ENCODE measurements at places on chromosomes 4 and X.

DNA sequence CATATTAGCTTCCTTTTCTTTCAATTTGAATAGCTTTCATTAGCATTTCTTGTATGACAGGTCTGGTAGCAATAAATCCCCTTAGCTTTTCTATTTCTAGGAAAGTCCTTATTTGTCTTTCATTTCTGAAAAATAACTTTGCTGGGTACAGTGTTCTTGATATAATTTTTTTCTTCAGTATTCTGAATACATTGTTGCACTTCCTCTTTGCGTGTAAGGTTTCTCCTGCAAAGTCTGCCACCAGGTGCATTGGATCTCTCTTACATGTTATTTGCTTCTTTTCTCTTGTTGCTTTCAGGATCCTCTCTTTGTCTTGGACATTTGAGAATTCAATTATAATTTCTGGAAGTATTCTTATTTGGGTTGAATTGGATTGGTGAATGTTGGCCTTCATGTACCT is 663.7 kb downstream of the GRXCR1 start:
- DNase-seq = no peak

DNA sequence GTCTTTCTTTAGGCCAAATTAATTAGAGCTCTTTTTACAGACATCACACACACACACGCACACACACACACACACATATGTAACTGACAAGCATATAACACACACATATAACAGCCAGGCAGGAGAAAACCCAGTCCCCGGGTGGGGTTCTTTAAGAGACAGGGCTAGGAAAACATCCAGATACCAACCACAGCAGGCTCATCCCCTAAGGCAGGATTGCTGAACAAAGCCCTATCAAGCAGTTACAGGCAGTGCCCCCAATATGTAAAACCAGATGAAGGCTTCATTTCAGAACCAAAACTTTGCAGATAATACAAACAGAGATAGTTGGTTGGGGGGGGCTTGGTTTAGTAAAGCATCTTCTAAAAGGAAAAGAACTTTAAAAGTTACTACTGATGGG is 18.0 kb upstream of the FAM47E start:
- DNase-seq = no peak

DNA sequence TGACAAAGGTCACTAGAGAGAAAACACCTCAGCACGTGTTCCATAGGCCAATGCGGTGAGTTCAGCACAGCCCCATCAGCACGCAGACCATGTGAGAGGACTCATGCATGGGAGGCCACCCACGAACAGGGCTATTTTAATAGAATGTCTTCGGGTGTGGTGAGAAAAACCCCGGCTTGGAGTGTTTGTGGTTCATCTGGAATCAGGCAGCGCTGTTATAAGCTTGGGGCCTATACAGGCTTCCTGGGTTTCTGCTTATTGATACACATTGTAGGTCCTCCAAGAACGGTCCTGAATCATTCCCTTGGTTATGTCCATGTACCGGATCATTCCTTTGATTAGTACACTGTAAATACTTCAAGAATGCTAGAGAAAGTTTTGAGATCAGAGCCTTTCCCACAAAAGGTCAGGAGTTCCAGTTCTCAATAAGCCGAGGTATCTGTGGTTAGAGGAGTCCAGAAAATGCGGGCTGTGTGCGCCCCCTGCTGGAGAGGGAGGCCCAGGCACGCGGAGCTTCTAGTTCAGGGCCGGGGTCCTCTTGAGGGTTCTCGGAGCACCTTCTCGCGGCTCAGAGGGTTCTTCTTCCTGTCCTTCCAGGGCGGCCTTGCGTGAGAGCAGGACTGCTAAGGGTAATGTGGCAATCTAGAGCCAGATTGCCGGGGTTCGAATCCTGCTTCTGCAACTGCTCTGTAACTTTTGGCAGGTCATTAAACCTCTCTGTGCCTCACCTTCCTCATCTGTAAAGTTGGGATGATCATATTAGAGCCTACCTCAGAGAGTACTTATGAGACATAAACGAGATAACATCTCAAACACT is 51.8 kb downstream of the TLR10 start:
- peak; percentile 89 for DNase-seq

- no peak for DNase-seq
Measured at GRCh38 chr4:79917246-79917645, 155.8 kb downstream of the ANTXR2 start.

GRCh38 chrX:111743316-111743715 is 62.3 kb downstream of the ALG13 start:
- DNase-seq = no peak

- no peak for DNase-seq
Measured at GRCh38 chrX:66071126-66071525, 31.2 kb upstream of the VSIG4 start.

- no peak for DNase-seq
Measured at GRCh38 chrX:15430584-15430983, 46.4 kb upstream of the VEGFD start.

DNA sequence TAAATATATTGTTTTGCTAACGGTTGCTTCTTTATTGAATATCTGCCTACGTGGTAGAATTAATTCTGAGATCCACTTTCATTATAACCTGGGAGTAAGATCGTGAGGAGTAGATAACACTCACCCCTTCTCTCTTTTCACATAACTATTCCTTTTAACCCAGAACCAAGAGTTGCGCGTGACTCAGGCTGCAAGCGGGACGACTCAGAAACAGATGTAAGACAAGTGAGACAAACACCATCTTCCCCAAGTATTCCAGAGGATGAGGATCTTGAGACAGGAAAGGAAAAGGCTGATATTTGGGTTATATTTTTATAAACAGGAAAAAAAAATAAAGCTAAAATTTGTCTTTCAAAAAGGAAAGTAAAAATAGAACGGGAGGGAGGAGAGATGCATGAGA is 318.8 kb upstream of the NOCT start:
- DNase-seq = no peak

DNA sequence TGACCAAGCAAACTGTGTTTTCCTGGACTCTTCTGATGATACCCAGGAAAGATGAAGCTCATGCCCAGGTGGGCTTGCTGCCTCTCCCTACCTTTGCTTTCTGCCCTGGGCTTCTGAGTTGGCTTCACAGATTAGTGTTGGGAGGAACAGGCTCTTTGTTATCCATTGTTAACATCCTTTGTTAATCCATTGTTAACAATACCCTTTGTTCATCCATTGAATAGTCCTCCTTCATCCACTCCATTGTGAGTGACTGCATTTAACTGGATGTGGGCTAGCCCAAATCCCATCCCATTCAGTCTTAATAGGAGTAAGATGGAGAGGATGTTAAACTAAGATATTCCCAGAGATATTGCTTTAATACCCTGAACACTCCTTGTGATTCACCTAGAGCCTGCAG is 199.0 kb upstream of the LNX1 start:
- no peak for DNase-seq

- DNase-seq = no peak
Measured at GRCh38 chr4:119302073-119302832, 19.7 kb downstream of the FABP2 start.

GRCh38 chr4:2836391-2836859 is 7.2 kb upstream of the ADD1 start:
- DNase-seq = no peak

DNA sequence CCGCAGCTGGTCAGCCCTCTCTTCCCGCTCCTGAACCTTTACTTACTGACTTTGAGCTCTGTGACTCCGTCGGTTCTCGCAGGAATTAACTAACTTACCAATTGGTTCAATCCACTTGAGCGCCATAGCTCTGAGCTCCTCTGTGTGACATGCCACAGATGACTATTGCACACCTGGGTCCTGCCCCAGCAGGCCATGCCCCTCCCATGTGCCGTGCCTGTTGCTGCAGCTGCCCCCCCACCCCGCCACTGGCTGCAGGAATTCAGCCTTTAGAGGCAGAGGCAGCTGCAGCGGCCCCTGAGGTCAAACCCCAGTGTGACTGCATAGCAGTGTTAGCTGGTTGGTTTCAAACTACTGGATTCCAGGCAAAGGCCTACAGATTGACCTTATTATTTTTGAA is 70.6 kb downstream of the MTMR1 start:
- DNase-seq = no peak

DNA sequence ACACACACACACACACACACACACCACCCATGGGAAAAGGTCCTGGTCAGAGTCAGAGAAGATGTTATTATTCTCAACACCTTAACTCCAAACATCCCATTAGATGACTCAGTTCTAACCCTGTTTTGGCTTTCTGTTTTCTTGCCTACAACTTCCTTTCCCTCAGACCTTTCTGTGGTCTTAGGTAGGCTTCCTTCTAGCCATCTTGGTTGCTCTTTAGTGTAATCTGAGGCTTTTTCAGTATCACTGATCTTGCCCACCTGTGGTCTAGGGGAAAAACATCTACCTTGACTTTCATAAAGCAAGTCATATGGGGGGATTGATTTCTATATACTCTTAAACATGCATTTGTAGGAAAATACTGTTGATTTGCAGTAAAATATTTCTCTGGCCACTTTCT is 56.9 kb downstream of the ATG4A start:
- no peak for DNase-seq

- DNase-seq = no peak
Measured at GRCh38 chr4:117376692-117377091, 291.3 kb upstream of the TRAM1L1 start.

- DNase-seq = no peak
Measured at GRCh38 chr4:139018971-139019758, 3.6 kb downstream of the NOCT start.

DNA sequence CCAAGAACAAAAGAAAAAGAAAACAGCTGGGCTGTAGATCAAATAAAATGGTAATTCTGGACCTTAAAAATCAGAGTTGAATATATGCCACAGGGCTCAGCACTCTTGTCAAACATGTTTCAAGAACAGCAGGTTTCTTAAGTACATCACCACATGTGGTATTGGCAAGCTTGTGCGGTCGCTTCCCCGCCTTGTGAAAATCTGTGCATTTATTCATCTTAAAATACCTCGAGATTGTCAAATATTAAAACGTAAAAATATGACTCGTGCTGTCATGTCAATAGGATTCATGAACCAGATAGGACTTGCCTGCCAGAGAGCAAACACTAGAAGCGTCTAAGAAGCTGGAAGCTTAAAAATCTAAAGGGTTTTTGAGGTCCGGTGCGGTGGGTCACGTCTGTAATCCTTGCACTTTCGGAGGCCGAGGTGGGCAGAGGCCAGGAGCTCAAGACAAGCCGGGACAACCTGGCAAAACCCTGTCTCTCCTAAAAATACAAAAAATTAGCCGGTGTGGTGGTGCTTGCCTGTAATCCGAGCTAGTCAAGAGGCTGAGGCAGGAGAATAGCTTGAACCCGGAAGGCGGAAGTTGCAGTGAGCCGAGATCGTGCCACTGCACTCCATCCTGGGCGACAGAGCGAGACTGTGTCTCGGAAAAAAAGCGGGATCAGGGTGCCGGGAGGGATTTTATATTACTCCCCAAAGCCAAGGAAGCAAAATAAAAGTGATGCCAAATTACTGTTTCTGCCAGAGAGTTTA is 40.2 kb upstream of the TMEM154 start:
- no peak for DNase-seq

- no peak for DNase-seq
Measured at GRCh38 chrX:17812763-17813162, 48.3 kb downstream of the RAI2 start.

- DNase-seq = no peak
Measured at GRCh38 chr4:108159845-108160244, 8.9 kb downstream of the LEF1 start.

DNA sequence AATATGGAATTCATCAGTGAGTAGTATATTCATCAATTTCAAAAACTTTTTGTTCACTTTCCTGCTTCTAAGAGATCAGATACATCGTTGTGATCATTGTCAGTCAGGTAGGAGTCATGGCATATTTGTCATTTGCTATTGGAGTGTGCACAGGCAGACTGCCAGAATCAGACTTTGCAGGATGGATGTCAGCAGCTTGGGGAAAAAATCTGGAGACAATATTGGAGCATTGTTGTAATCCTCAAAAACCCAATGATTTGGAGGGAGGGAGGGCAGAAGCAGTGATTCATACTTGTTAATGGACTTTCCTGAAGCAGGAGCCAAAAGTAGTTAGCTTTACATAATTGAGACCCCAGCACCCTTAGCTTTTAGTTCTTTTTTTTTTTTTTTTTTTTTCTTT is 59.6 kb upstream of the DRP2 start:
- no peak for DNase-seq

DNA sequence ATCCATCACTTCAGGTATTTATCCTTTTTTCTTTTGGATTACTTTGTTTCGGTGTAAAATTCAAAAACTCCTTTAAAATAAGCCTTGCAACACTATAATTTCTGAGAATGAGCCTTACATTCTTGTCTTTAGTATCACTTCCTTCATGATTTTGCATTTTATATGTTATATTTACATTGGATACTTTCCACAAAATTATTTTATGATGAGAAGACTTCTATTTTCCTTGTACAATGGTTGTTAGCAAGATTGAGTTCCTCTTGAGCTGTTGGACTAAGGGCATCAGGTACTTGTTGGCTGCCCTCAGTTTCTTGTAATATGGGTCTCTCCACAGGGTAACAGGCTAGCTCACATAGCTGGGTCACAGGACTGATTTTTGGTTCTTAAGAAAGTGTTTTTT is 22.7 kb upstream of the HPGDS start:
- DNase-seq = no peak

DNA sequence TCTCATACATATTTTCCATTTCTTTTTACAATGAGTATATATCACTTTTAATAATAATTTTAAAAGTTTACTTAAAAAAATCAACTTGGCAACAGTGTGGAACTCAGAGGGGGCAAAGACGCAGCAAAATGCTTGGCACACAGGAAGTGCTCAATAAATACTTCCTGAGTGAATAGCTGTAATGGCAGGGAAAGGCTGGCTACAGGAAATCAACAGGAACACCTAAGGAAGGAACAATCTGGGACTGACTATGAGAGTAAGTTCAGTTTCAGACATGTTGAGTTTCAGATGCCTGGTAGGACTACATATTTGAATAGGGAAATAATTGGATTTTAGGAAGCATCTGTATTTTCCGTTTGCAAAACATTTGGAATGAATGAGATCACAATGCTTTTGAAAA is 137.6 kb downstream of the SCLT1 start:
- no peak for DNase-seq

GRCh38 chrX:21610168-21610567 is 48.0 kb downstream of the KLHL34 start:
- DNase-seq = no peak

GRCh38 chrX:15877380-15877779 is 22.8 kb upstream of the AP1S2 start:
- DNase-seq = no peak

GRCh38 chrX:53939127-53939526 is 105.1 kb downstream of the PHF8 start:
- DNase-seq = no peak

- no peak for DNase-seq
Measured at GRCh38 chr4:38182334-38182998, 222.3 kb downstream of the PTTG2 start.

DNA sequence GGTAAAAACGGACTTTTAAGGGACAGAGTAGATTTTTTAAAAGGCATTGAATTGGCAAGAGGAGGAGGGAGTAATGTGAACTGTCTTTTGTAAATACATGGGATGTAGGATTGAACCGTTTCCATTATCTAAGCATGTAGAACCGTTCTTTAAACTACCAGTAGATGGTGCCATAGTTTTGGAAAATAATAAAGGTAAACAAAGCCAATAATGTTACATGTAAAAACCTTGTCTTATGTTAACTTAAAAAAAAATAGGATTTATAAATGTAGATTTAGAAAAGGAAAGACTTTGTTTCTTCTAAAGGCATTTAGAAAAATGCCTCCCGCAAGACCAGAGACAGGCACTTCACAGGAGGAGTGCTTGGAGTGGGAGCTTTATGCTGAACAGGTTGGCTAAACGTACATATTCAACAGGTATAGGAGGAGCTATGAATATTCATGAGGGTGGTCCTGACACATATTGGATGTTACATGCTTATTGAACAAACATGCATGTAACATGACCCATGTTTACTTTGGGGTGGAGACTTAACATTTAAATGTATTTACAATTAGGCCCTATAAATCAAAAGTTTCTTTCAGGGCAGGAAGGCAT is 45.5 kb upstream of the FAM241A start:
- no peak for DNase-seq

Data from stimulated activated CD4-positive, alpha-beta T cell treated with anti-CD3 and anti-CD28 coated beads, Interleukin-12 subunit alpha, Interleukin-12 subunit beta, amount 100 ng/mL, for 24 hours (primary cell).